ENCODE measurements at places on chromosomes 3 and 15. TPM values are rescaled to one million over a fixed set of nuclear protein-coding genes. Genes with fewer than 3 reads are reported as not detected.

IQCF5 gene
- total RNA-seq, result not detected

SH2D7 gene
- not detected for total RNA-seq

IL16 gene
- 1.1 TPM for total RNA-seq

DUSP7 gene
- total RNA-seq, result 167 TPM

CLRN1 gene
- not detected for total RNA-seq

RNF13 gene
- 105 TPM for total RNA-seq

TRPC1 gene
- total RNA-seq, result 26.8 TPM

KCNAB1 gene
- 0.80 TPM for total RNA-seq

GRAMD2A gene
- 45.0 TPM for total RNA-seq

PRICKLE2 gene
- 9.6 TPM for total RNA-seq

PIF1 gene
- total RNA-seq, result 0.83 TPM

PLOD2 gene
- 112 TPM for total RNA-seq

ARGFX gene
- not detected for total RNA-seq

PLA2G4F gene
- total RNA-seq, result 0.71 TPM

TP63 gene
- 286 TPM for total RNA-seq

PLA2G4E gene
- not detected for total RNA-seq

SMCO1 gene
- total RNA-seq, result not detected

SPTSSB gene
- total RNA-seq, result not detected

REC114 gene
- total RNA-seq, result not detected

ATP13A5 gene
- total RNA-seq, result not detected

FRMD4B gene
- total RNA-seq, result 64.1 TPM

C3orf80 gene
- not detected for total RNA-seq

FILIP1L gene
- total RNA-seq, result 7.4 TPM

CSPG4 gene
- total RNA-seq, result 2.9 TPM
